ENCODE measurements at places on chromosomes 1 and 21. TPM values are rescaled to one million over a fixed set of nuclear protein-coding genes. Genes with fewer than 3 reads are reported as not detected.

GRCh38 chr1:226100436-226101391, 38.2 kb downstream of the H3-3A start:
- peak; percentile 66 for DNase-seq

DNA sequence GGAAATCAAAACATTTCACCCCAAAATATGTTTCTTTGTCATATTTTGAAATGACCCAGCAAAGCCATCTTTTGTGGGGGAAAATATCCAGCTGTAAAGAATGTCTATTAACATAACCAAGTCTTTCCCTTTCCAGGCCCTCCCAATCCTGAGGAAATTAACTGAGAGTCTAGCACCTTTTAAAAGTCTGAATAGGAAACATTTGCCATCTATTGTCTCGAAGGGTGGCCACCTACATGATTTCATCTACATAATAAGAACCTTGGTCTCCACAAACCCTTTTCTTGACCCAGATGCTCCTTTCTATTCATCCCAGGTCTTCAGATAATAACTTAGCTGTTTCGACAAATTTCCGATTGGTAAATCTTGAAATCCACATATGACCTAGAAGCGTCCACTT, 5.4 kb upstream of the MT1HL1 start:
- DNase-seq, result no peak

DNA sequence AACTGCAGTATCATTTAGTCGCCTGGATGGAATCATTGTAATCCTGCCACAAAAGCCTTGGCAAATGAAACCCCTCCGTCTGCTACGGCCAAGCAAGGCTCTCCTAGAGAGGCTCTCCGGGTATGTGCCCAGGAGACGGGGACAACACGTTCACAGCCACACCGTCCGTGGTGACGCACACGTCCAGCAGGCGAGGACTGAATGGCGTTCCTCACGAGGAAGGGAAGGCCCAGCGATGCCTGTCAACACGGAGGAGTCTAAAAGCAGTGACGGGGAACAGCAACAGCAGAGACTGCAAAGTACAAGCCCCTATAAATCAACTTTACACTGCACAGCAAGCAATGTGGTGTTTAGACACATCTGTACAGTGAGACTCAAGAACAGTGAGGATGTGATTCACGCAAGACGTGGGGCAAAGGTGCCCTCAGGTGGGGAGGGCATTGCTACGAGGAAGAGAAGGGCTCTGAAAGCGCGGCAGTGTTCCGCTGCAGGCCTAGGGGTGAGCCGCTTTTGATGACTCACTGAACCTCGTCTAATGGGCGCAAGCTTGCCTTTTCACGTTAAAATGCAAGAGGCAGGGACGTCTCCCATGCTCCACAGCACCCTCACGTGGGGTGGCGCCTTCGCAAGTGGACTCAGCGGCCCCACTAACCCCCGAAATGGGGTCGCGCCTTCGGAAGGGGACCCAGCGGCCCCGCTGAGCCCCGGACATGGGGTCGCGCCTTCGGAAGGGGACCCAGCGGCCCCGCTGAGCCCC, 6.8 kb downstream of the WRAP73 start:
- DNase-seq, result no peak

The EXTL2 gene
- total RNA-seq, result 10.2 TPM

DNA sequence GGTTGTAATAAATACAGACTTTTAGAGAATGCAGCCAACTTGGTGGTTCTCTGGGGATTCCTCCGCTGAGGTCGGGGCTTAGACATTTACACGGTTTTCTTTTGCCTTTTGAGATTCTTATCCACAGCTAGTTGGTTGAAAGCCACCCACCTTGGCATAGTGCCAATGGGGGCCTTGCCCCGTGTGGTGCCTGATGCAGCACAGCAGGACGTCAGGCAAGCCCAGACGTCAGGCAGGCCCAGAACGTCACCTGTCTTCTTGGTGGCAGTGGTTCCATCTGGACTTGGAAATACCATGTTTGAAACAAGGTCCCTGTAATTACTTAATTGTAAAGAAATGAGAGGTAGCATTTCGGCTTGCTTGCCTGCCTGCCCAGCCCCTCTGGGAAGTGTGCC, 78.5 kb downstream of the GALNT2 start:
- no peak for DNase-seq

DNA sequence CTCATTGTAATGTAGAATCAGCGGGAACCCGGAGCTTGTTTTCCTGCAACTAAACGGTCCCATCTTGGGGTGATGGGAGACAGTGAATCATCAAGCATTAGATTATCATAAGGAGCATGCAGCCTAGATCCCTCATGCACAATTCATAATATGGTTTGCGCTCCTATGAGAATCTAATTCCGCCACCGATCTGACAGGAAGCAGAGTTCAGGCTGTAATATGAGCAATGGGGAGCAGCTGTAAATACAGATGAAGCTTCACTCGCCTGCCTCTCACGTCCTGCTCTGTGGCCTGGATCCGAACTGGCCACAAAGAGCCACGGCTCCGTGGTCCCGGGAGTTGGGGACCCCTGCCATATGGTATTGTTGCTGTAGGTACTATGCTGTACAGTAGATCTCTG, 1.6 kb downstream of the IFI44 start:
- DNase-seq, result no peak

DNA sequence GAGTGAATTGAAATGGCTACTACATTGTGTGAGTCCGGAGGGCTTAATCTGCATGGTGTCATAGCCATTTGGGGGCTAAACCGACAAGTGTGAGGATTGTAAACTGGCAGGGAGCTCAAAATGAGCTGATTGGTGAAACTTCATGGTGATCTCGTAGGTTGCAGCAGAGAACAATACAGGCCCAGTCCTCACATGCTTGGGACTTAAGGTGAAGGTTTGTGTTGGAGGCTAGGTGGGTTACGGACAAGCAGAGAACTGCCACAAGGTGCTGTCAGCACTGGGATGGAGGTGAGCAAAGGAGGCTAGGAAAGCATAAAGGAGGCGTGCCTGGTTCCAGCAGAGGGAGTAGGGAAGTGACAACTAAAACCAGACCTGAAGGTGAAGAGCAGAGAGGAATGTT, 9.4 kb downstream of the PGM1 start:
- DNase-seq, result no peak

The MNDA gene
- total RNA-seq, result 84.3 TPM

DNA sequence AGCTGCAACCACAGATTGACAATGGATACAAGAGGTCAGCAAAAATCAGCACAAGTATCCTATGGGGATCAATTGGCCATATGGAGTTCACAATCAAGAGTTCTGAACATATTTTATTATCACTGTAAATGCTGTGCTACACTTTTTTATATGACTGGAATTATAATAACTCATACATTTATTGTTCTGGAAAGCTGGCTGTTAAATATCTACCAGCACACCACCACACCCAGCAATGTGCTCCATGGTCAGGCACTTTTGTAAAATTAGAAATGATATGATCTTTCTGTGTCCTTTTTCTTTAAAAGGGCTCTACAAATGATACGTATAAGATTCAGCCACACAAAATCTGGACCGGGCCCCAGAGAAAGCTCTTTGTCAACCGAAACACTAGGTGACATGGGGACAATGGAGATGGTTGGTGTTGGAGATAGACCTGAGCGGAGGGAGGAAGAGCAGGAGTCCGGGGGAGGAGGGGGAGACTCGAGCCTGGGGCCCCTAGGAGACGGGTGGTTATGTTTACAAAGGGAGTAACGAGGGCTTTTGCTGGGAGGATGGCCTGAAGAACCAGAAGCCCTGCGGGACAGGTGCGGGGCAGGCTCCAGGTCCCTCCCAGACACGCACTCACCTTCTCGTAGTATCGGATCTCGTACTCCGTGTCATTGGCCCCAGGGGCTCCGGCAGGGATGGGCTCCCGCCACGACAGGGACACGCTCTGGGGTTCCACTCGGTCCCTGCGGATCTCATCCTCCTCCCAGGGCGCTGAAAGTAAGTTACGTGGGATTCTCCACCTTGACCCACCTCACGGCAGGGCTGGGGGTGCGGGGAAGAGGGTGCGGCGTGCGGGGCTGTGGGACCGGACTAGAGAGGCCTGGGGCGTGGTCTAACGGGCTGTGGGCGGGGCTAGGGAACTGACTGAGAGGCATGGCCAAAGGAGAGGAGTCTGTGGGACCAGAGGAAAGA, 30.0 kb downstream of the EPHA10 start:
- no peak for DNase-seq

- no peak for DNase-seq
Observed at GRCh38 chr1:30680429-30680828, 43.0 kb downstream of the MATN1 start.

- no peak for DNase-seq
Observed at GRCh38 chr21:37462087-37462861, 95.7 kb downstream of the DYRK1A start.

Measured in lower lobe of right lung (tissue), 2 donors.